ENCODE measurements at places on chromosomes 16 and 17.

- no peak for DNase-seq
Measured at GRCh38 chr16:64648282-64648681, 473.6 kb downstream of the CDH11 start.

GRCh38 chr16:35735403-35736251 lies 2276.2 kb downstream of the TP53TG3F start:
- no peak for DNase-seq

DNA sequence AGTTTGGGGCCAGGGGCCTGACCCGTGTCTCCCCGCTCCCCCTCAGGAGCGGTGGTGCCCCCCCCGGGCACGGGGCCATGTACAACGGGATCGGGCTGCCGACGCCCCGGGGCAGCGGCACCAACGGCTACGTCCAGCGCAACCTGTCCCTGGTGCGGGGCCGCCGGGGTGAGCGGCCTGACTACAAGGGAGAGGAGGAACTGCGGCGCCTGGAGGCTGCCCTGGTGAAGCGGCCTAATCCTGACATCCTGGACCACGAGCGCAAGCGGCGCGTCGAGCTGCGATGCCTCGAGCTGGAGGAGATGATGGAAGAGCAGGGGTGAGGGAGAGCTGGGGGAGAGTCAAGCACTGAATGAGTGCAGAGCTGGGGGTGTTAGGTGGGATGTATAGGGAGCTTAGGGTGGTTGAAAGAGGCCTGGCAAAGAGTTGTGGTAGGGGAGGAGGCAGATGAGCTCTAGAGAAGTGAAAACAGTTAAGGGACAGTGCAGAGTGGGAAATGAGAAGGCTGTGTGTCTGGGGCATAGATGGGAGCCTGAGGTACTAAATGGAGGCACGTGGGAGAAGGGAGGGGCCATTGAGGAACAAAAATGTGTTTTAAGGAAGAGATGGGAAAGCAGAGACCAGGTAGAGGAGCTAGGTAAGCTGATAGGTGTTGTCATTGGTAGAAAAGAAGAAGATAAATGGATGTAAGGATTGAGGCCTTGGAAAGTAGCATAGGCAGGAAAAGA lies 4.0 kb downstream of the SRRM2 start:
- DNase-seq: no peak

GRCh38 chr17:45908460-45908859 lies 14.1 kb downstream of the MAPT start:
- DNase-seq: no peak

DNA sequence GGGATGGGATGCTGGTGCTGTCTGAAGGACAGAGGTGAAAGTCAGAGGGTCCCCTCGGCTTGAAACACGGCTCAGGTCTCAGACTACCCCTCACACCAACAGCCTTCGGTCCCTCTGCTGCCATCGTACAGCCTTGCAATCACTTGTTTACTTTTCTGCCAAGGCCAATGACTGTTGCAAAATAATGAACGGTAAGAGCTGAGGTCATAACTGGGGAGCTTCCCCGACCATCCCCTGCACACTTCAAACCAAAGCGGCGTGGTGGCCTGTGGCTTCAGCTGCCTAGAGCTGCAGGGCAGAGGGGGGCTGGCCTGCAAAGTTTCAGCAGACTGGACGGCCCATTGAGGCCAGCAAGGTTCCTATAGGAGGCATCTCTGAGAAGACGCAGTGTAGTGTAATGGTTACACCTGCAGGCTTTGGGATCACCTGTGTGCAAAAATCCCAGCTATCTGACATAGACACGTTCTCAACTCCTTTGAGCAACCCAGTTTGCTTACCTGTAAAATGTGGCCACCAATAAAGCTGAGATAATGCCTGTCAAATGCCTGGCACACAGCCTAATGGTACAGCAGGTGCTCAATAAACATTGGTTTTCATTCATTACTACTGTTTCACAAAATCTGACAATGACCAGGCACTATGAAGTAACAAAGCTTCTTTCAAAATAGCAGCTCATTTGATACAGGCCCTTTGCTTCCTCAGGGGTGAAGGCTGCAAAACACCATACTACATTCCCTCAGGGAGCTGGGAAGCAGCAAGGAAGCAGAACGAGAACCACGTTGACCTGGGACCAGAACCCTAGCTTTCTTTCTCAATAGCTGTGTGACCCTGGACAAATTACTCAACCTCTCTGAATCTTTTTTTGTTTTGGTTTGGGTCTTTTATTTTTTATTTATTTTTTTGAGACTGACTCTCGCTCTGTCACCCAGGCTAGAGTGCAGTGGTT lies 5.0 kb downstream of the PAM16 start:
- DNase-seq: no peak

DNA sequence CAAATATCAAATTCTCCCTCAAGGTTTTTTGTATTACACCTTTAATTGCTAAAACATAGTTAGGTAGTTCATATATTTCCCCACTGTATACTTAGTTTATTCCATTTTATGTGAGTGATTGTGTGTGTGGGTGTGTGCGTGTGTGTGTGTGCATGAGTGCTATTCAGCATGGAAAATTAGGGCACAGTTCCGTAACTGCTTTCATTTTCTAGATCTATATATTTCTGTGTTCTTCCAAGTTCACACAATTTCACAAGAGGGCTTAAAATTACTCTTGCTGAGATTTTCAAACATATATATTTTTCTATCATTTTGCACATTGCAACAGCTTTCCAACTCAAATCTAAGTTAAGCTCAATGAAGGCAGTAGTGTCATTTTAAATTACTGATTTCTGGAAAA lies 782.9 kb upstream of the SOX9 start:
- DNase-seq: no peak

GRCh38 chr17:8965394-8966168 lies at the start of gene PIK3R5:
TSS of gene PIK3R5 (minus strand) at chr17:8965707. CDS start at chr17:8911494, 54,213 bp downstream.
- no peak for DNase-seq

GRCh38 chr17:81365148-81365600 lies 30.1 kb upstream of the BAHCC1 start:
- no peak for DNase-seq

DNA sequence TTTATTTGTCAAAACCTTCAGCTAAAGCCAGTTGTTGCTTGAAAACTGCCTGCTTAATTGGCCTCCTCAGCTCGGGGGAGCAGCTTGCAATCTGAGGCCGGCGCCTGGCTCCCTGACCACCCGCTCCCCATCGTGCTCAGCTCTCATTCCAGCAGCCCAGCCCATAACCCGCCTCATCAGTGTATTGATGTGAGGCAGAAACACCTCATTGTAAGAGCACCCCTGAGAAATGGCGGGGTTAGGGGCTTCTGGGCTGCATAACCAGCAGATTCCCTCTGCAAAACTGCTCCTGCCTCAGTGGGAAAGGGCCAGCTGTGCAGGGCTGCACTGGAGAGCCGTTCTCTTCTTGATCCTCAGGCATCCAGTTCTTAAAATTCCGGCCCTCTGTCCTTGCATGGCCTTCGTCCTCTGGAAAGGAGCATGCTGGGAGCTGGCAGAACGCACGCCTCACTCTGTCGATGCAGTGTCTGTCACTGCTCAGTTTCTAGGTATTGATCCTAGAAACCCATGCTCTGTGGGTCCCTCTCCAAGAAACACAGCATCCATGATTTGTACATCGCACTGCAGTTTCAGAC lies 113.8 kb upstream of the CHMP6 start:
- DNase-seq: no peak

- DNase-seq: no peak
Measured at GRCh38 chr17:11561281-11561680, 37.0 kb upstream of the DNAH9 start.

- DNase-seq: no peak
Measured at GRCh38 chr17:4555873-4556759, 932 bp upstream of the MYBBP1A start.

DNA sequence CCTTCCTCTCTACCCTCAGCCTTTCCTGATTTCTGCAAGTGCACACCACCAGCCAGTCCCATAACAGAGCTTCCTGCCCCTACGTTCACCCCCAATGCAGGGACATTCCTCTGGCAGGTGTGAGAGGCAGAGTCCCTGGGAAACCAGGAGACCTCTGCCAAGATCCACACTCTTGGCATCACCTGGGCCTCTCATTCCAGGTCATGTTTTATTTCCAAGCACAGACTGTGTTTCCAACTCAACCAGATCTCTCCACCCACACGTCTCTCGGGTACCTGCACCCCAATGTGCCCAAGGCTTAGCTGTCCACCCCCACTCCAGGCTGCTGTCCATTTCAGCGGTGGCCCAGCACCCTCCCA lies 21.0 kb upstream of the PHB1 start:
- DNase-seq: no peak

- no peak for DNase-seq
Measured at GRCh38 chr17:49998836-49999511, 4.0 kb upstream of the DLX3 start.

DNA sequence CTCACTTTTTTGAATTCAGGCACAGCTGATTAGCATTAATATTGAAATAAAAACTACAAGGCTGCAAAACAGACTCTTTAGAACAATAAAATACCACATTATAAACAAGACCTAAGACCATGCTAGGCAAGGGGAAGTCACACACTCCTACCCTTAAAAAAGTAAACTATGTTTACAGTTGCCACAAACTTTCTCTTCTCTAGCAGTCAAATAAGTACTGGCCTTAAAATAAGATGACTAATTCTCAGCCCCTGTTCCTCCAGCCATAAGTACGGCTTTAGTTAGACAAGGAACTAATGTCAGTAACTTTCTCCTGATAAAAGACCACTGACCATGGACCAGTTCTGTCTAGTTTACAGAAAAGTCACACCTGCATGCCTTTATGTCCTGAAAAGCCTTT lies 19.5 kb upstream of the CPHXL start:
- DNase-seq: no peak

DNA sequence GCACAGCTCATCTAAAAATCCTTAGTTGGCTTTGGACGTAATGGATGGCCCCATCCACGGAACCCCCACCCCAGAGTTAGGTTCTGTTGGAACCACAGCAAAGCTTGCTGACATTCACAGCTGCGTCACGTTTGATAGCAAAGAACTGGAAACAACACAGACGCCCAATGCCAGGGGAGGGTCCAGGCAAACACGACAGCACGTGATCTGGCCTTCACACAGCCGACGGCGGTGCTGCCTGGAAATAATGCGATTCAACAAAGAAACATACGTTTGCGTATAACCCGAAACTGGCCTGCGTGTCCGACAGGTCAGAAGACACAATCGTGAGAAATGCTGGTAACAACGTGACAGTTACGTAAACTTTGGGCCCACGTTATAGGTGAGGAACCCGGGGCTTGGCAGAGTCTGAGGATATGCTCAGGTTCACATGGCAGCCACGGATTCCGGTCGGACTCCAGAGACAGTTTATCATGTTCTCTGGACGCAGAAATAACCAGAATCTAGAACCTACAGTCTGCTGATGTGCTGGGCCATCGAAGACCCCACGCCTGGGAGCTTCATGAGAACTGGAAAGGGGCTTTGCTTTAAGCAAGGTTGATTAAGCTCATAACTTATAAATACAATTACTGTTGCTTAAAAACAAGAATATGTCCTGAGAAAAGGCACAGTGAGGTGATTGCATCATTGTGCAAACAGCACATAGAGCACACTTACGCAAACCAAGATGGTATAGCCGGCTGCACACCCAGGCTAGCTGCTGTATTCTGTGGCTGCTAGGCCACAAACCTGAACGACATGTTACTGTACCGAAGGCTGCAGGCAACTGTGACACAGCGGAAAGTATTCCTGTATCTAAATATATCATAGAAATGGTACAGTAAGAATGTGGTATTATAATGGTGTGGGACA lies 70.4 kb downstream of the RPH3AL start:
- DNase-seq: no peak

DNA sequence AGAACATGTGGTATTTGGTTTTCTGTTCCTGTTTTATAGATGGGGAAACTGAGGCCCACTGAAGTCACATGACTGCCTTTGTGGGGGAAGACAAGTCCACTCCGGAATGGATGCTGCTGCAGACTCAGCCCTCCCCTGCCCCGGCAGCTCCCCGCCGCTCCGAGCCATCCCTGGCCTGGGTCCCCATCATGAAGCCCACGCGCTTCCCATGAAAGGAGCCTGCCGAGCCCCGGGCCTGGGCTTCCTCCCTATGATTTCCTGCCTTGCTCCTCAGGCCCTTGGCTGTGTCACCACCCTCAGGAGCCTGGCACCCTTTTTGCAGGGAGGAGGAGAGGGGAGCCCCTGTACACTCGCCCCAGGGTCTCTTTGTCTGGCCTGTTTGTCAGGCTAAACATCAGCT lies 125.3 kb upstream of the FOXF1 start:
- DNase-seq: no peak

DNA sequence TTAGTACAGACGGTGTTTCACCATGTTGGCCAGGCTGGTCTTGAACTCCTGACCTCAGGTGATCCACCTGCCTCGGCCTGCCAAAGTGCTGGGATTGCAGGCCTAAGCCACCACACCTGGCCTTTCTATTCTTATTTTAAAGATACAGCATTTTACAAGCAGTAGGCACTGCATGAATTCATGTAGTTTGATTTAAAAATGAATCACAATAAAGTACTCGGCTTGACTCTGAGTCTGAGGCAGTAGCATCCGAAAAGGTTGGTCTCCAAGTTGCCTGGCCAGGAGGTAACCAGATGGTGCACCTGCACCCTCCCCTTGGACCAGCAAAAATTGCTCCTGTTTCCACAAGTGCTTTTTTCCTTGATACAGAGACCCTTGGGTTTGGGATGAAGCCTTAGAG lies 35.6 kb downstream of the MAP2K6 start:
- no peak for DNase-seq

DNA sequence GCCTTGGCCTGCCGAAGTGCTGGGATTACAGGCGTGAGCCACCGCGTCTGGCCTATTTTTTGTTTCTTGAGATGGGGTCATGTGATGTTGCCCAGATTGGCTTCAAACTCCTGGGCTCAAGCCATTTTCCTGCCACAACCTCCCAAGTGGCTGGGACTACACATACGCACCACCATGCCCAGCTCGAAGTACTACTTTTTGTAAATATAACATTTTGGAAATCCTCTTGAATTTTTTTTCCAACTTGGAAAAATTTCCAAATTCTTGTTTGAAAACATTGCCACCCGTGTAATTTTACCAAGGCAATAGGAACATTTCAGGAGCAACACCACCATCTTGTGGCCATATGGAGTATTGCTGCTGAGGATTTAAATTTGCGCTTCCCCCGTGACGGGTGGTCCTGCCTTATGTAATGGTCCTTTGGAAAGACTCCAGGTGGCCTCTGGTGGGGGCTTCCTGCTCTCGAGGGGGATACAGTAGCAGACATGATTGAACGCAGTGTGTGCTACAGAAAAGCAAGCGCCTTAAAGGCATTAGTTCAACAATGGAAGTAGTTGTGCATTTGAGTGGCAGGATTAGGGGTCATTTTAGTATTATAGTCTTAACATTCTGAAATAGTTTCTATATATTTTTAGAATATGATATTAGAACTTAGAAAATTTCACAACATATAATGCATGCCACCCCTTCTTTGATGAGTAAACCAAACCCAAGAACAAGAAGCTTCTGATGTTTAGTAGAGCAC lies 8.0 kb downstream of the FLYWCH1 start:
- no peak for DNase-seq

- DNase-seq: no peak
Measured at GRCh38 chr17:1179818-1180742, at the start of gene ABR. TSS of gene ABR (minus strand) at chr17:1179981. CDS start at chr17:1179727, 254 bp downstream.

GRCh38 chr17:78535273-78536197 lies 41.7 kb downstream of the DNAH17 start:
- peak; percentile 24 for DNase-seq

GRCh38 chr17:32913593-32913992 lies 14.4 kb upstream of the TMEM98 start:
- no peak for DNase-seq
